ENCODE measurements at places on chromosomes 5 and 9. TPM values are rescaled to one million over a fixed set of nuclear protein-coding genes. Genes with fewer than 3 reads are reported as not detected.

Gene HK3
- total RNA-seq: 9.0 TPM

Gene PCDHGA6
- 12.0 TPM for total RNA-seq

- DNase-seq: no peak
Observed at GRCh38 chr5:71011194-71011792, 13.8 kb downstream of the NAIP start.

GRCh38 chr5:33891788-33892619 lies at the start of gene ADAMTS12:
TSS of gene ADAMTS12 (minus strand) at chr5:33891990. CDS start at chr5:33891856, 134 bp downstream.
- DNase-seq: no peak

DNA sequence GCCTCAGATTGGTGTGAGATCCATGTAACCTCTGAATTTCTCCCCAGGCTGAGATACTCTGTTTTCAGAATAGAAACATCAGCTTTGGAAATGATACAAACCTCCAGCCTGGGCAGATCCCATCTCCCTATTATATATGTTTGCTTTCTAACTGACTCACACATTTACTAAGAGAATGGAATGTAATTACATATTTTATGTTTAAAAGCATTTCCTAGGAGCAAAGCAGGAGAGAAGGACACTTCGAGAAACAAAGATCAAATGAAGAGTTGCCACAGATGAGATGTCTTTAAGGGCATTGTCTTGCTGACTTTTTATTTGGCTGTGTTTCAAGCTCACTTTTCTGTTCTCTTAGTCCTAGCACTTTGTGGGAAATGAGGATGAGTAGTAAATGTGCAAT lies 96.3 kb downstream of the CDH18 start:
- no peak for DNase-seq

DNA sequence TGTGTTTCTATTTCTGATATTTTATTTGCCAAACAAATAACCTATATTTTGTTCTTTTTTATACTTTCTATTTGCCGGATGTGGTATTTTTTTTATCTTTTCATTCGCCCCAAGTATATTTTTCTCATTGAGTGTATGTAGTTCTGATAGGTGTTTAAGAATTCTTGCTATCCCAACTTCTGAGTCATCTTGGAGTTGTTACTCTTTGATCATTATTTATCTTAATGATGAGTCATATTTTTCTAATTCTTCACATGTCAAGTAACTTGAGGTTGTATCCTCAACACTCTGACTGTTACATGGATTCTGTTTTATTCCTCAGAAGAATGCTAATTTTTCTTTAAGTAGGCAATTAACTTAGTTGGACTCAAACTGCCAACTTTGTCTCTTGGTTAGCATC lies 498.1 kb downstream of the TLE1 start:
- DNase-seq: no peak

- no peak for DNase-seq
Observed at GRCh38 chr5:100777680-100778300, 125.3 kb downstream of the ST8SIA4 start.

- DNase-seq: no peak
Observed at GRCh38 chr9:137703842-137704508, 85.2 kb downstream of the EHMT1 start.

DNA sequence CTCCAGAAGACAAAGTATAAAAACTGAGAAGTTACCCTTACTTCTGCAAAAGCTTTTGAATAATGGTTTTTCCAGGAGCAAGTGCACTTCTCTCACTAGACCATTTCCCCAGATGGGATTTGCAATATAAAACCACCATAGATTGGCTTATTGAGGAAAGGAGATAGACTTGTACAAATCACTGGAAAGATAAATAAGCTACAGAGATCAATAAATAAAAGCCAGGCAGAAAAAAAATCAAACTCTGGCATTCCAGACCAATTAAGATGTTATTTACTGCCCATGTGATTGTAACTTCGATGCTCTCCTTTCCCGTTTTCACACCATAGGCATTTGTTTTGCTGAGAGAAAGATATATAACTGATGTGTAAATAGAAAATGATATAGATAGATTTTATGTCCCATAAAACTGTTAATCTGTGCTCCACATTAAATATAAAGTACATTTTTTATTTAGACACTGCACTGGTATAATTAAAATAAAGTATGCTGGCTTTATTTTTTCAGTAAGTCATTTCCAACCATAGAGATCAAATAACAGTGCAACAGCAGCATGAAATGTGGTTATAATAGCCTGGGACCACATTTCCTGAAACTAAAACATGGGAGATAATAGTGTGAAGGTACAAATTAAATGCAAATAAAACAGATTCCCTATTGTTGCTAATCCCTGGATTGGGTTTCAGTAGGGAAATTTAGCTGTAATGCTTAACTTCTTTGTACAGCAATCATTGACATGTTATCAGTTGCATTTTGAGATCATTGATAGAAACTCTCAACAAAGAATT lies 177.7 kb downstream of the NR2F1-AS1 start:
- DNase-seq: no peak

- DNase-seq: no peak
Observed at GRCh38 chr5:80837679-80838078, 122.5 kb upstream of the RASGRF2 start.

GRCh38 chr9:130188860-130189481 lies 16.8 kb downstream of the NCS1 start:
- no peak for DNase-seq

DNA sequence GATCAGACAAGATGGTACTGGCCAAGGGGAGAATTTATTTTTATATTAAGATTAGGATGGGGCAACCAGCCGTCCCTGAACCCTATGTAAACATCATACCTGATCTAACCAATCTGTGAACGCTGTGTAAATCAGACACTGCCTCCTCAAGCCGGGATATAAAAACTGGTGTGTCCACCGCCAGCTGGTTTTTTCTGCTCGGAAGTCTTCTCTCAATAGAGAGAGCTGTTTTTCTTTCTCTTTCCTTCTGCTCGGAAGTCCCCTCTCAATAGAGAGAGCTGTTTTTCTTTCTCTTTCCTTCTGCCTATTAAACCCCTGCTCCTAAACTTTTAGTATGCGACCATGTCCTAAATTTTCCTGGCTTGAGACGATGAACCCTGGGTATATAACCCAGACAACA lies 615.5 kb upstream of the NUDT12 start:
- DNase-seq: no peak

DNA sequence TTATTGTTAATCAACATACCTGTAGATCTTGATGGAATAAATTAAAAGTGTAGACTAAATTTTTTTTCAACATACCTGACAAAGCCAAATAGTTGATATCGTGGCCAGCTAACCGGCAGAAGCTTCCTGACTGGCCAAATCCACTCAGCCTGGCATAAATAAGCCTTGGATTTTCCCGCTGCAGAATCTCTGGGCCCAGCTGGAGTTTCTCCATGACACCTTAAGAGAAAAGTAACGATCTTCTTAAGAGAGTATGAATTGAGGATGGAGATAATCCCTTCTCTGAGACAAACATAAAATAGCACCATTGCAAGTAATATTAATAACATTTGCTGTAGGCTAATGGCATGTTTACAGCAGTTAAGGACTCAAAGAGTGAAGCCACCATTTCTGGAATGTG lies 2.2 kb downstream of the AMACR start:
- no peak for DNase-seq

Data from thoracic aorta (tissue), 2 donors.